ENCODE measurements at places on chromosomes 6 and 20.

GRCh38 chr20:3970016-3970415 lies 45.3 kb downstream of the RNF24 start:
- no peak for DNase-seq

GRCh38 chr6:160134779-160135547 lies 13.3 kb downstream of the SLC22A1 start:
- DNase-seq: no peak

DNA sequence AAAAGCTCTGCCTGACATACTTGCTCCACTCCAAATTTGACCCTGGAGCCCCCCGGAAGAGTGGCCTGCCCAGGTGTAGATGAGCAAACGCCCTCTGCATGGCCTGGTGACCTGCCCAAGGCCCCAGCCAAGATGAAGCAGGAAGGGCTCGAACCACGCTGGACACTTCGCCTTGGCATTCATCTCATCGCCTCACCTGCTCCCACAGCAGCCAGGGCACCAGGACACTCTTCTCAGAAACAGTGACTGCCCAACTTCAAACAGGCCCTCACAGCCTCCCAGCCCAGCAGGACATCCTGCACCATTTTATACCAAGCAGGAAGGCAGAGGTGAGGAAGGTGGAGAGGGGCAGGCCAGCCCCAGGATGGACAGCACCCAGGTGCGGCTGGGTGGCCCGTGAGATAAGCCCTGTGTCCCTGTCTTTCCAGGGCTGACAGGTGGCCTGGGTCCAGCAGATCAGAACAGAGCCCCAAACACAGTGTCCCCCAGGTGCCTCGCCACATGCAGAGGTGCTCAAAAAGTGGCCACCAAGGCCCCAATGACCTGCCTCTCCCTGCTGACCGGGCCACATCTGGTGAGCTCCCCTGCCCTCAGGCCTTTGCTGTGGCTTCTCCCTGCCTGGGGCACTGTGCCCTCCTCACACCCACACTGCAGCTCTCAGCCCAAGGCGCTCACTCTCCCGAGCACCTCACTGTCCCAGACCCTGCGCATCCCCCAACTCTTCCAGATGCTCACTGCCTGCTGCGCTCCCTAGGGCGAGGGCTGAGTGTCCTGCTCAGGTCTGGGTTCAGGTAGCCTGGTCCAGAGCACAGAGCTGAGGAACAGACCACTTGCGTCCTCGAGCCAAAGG lies 7.2 kb downstream of the ACSS1 start:
- no peak for DNase-seq

- DNase-seq: peak; percentile 5
Observed at GRCh38 chr20:34215711-34216381, 25.4 kb upstream of the ASIP start.

DNA sequence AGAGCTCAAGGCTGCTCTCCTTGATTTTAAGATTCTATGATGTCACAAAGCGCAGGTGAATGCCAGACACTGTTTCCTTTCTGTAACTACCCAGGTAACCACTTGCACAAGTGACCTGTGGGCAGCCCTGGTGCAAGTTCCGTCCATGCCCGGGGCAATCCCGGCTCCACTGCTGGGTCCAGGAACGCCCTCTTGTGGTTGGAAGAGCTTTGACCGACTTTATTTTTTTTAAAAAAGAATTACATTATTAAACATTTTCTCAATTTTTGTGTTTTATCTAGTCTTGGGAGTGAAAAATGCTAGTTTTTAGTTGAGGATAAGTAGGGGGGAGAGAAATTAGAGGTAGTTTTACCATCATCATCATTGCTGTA lies 695.2 kb downstream of the QKI start:
- no peak for DNase-seq

GRCh38 chr6:14591998-14592397 lies 474.4 kb downstream of the CD83 start:
- no peak for DNase-seq

DNA sequence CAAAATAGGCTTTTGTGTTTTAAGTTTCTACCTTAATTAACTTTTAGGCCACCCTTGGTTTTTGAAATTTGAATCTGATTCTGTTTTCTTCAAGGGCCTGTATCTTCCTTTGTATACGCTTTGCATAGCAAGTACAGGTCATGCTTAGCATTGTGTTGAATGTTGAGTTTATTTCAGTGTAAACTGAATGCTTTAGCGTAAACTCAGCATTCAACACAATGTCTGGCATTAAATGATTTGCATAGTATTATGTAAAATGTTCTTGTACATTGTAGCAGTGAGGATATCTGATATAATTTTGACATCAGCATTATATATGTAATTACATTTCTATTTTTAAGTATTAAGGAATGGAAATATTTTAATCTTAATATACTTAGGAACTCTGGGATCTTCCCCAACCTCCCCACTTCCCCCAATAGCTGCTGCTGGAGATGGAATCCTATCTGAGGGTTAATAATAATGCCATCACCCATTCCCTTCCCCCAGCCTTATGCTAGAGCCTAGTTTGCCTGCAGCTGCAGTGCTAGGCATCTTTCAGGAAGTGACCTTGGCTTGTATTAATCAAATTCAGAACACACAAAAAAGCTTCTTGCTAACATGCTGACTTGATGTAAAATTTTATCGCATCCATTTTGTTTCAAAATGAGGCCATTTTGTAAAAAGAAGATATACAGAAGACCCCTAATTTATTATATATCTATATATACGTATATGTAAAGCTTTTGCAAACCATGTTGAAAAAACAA lies 73.1 kb downstream of the NCOA3 start:
- no peak for DNase-seq

GRCh38 chr20:40251284-40251932 lies 437.6 kb downstream of the MAFB start:
- no peak for DNase-seq

GRCh38 chr20:58650181-58650775 lies 805 bp upstream of the STX16 start:
- no peak for DNase-seq

- no peak for DNase-seq
Observed at GRCh38 chr6:51511081-51511480, 576.3 kb downstream of the PKHD1 start.

DNA sequence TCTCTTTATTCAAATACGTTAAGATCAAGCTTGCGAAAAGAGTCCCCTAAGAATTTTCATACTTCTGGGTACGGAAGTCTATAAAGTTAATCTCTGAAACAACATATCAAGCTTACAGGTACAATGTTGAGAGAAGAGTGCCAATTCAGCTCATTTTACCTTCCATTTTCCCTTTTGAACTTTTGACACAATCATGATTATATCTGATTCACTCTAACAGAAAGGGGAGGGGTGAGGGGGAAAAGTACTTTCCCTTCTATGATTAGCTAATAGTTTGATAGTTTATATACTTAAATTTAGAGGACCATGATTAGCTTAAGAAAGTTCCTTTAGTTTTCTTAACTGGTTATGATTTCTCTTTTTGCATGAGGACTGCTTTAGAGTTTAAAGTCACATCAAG lies 33.5 kb downstream of the SNX3 start:
- DNase-seq: no peak

GRCh38 chr6:84258866-84259265 lies 31.4 kb upstream of the CEP162 start:
- DNase-seq: no peak

DNA sequence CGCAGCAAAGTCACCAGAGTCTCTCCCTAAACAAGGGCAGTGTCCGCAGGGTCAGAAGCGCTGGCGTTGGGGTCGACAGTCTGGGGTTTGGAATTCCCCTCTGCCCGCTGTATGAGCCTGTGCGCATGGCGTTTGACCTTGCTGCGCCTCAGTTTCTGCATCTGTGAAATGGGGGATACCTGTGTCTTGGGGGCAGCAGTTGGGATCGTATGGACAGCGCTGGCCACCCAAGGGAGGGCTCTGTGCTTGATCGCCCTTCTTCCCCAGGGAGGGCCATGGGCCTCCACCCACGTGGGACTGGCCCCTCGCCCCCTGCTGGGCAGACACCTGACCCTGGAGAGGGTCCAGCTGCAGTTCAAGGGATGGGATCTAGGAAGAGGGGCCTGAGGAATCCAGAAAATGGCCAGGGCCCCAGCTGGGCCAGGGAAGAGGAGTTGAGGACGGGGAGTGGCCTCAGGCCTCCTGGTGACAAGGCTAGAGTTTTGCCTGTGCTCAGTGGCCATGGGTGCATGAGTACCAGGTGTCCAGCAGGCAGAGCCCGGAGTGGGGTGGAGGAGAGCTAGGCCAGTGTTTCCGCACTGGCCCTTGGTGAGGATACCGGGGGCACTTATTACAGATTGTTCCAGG lies 26.4 kb upstream of the PHACTR3 start:
- DNase-seq: no peak

DNA sequence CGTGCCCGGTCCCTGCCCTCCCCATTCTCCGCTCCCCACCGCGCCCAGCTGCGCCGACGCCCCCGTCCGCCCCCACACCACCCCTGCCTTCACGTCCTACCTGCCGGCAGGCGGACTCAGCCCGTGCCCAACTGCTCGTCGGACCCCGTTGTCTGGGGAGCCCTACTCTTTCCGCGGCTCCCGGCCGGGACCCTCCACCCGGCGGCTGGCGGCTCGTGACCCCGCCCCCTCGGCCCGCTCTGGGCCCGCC lies at the start of gene SERAC1:
TSS of gene SERAC1 (minus strand) at position 223 of the 250 bp plus-strand sequence. CDS start 9,899 bp downstream, outside the sequence.
- no peak for DNase-seq

DNA sequence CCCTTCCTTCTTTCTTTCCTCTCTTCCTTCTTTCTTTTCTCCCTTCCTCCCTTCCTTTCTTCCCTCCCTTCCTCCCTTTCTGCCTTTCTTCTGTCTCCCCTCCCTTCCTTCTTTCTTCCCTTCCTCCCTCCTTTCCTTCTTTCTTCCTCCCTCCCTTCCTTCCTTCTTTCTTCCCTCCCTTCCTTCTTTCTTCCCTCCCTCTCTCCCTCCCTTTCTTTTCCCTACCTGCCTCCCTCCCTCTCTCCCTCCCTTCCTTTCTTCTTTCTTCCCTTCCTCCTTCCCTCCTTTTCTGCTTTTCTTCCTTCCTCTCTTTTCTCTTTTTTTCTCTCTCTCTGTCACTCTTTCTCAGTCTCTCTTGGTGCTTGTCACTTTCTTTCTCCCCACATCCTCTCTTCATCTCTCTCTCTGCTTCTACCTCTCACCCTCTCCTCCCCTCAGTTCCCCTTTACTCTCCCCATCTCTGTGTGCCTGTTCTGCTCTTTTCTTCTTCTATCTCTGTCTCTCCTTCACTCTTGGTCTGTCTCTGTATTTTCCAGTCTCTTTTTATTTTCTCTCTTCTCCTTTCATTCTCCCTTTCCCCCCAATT lies 30.1 kb upstream of the FAM83D start:
- no peak for DNase-seq

DNA sequence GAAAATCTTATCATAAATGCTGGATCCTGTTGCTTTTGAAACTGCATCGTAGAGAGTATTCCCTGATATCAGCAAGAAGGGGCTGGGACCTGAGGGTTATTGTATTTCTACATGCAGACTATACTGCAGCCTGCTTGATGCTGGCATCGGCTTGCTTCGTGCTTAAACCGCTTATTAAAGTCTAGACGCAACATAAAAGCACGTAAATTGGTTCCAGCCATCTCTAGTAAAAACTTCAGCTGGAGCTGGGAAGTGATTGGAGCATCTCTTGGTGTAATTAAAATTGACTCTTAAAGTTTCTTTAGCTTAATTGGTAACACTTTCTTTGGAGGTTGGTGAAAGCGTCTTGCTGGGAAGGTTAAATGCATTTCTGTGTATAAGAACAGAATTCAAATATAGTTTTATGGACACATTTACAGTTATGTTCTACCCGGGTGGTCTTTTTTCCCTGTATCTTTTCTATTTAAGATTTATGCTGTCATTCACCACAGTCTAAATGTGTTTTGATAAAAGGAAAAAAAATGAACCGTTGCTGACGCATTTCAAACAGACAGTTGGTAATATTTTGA lies 139.0 kb upstream of the JAG1 start:
- no peak for DNase-seq

- DNase-seq: no peak
Observed at GRCh38 chr20:38112261-38112929, 52.7 kb downstream of the TGM2 start.

- no peak for DNase-seq
Observed at GRCh38 chr20:20000211-20000968, 16.8 kb upstream of the NAA20 start.

DNA sequence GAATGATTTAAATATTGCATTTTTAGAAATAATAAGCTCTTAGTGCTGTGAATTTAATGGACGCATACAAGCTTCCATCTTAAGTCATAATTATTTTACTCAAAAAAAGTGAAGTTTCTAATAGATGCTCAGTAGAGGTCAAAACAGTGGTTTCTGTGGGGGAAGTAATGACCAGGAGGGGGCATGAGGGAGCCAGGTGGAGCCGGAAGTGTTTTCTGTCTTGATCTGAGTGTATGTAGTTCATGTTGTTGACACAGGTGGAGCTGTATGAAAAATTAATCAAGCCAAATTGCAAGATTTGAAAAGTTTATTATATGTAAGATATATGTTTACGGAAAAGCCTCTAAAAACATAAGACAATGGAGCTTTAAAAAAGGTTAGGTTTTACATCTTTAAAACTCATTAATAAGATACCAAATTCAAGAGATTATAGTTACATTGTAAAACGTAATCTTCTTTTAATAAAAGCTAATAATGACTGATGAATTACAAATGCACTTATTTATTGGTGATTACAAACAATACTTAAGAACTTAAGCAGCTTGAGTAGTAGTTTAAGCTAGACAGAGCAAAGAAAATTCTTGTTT lies 68.0 kb downstream of the PLAGL1 start:
- DNase-seq: no peak

GRCh38 chr20:41559658-41560057 lies 58.5 kb downstream of the CHD6 start:
- no peak for DNase-seq

DNA sequence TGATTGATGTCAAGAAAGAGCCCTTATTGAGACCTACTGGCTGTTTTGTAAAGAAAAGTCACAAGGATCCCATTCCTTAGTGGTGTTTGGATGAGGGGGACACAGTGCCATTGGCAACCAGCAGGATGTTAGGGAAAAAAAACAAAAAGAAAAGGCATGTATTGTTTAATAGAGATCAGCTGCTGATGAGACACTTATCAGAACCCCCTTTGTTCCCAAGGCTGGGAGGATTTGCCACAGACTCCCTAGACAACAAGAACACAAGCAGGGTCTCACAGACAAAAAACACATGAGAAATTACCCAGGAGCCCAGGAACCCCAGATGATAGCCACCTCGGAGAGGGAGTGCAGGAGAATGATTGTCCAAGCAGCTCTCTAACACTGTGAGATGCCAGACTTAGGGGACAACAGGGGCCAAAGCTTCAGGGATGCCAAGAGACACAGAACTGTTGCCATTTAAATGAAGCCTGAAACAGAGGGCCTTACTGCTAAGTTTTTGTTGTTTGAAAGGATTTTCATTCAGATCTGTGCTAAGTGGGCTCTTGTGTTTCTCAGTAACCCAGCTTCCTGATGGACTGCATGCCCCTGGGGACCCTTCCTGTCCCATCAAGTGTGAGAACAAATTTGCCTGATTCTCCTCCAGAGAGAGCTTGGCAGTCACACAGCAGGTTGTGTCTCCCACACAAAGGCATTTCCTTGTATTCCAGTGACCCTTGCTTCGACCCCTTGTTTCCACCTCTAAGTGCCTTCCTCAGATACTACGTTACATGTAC lies 48.7 kb upstream of the HEY2 start:
- no peak for DNase-seq

- DNase-seq: peak; percentile 69
Observed at GRCh38 chr20:50169329-50169823, 15.9 kb upstream of the PEDS1 start.

- DNase-seq: no peak
Observed at GRCh38 chr6:90997076-90997475, 410.2 kb upstream of the MAP3K7 start.

- DNase-seq: no peak
Observed at GRCh38 chr6:112058243-112059032, 4.5 kb downstream of the CCN6 start.

All from stimulated activated CD4-positive, alpha-beta T cell treated with anti-CD3 and anti-CD28 coated beads, Interleukin-1b, Interleukin-23, amount 100 ng/mL, for 24 hours (primary cell).